ENCODE measurements at places on chromosomes 7 and 10.

DNA sequence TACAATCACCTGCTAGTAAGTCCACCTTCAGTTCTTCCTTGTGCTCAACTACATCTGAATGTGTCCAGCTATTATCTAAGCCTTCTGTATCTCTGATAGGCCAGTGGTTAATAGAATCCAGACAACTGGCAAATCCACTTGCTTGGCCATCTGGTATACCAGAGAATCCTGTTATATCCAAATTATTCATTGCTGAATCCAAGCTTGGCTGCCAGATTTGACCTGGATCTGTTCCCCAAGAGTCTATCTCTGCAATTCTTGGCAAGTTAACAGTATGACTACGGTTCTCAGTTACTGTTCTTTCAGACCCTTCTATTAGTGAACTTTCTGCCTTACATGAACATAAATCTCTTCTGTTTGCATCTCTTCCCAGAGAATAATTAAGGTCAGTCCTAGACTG is 154.6 kb upstream of the TARP start:
- no peak for DNase-seq

DNA sequence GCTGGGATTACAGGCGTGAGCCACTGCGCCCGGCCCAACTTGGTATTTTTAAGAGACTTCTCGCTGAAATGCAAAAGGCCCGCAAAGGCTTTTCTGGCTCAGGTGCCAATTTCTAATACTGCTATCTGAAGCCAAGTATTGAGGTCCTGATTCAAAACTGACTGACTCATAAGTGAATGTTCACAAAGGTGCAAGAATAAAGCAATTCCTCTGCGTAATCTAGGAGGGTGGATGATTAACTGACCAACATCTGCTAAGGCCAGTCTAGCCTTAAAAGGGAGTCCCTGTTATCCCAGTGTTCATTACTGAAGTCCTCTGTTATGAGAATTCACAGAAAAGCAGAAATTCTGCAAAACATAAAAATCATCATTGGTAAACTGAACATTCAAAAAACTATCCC is 111.4 kb downstream of the SRPK2 start:
- no peak for DNase-seq

- DNase-seq, result no peak
Measured at GRCh38 chr10:99528494-99529441, 4.0 kb upstream of the NKX2-3 start.

DNA sequence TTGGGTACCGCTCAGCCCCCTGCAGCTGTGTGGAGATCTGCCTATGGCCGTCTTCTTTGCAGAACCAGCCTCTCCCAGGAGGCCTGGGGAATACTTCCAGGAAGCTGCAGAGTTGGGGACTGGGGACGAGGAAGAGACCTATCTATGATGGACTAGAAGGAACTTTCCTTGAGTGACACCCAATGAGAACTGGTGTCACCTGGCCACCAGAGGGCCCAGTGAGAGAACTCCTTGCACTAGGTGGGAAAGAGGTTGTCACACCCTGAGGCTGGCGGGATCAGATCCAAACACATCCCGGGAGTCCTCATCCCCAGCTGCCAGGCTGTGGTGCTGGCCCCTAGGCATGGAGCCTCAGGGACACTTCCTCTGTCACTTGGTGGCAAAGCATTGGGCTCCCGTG is 4.9 kb upstream of the GRID2IP start:
- DNase-seq, result no peak

DNA sequence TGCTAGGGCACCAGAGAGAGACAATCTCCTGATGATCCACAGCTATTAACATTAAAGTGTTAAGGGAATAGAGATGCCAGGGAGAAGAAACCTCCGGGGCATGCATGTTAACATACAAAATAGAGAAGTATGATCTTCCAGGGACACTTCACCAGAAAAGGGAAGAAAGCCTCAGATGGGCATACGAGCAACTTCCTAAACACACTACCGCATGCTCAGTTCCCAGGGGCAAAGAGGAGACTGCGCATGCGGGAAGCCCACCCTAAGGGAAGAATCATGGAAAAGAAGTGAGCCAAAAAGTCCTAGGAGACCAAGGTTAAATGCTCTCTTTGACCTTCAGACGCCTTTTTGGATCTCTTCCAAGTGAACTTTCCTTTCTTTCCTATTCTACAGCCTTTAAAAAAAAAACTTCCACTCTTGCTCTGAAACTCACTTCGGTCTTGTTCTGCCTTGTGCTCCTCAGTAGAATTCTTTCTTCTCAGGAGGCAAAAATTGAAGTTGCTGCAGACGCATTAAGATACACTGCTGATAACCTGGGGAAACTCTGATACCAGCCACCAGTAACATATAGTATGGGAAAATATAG is 1211.3 kb downstream of the REEP3 start:
- peak; percentile 73 for DNase-seq

- no peak for DNase-seq
Measured at GRCh38 chr7:64849250-64849923, 53.7 kb upstream of the ZNF273 start.

DNA sequence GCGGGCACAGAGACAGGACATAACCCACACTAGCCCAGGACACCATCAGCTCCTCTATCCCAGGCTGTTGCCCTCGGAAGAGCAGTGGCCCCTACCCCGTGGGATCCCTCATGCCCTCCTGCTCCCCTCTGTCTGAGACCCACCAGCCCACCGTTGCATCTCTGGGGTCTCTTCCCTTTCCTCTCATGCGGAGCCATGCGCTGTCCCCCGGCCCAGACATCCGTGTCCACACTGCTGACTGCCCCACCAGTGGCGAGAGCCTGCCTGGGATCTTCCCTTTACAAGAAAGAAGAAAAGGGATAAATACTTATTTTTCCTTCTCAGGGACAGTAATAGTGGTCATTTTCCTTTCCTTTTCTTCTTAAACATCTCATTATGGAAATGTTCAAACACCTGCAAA is 115.4 kb downstream of the WDR37 start:
- DNase-seq, result no peak

GRCh38 chr10:131004276-131004675 is 307.2 kb downstream of the TCERG1L start:
- DNase-seq, result no peak

DNA sequence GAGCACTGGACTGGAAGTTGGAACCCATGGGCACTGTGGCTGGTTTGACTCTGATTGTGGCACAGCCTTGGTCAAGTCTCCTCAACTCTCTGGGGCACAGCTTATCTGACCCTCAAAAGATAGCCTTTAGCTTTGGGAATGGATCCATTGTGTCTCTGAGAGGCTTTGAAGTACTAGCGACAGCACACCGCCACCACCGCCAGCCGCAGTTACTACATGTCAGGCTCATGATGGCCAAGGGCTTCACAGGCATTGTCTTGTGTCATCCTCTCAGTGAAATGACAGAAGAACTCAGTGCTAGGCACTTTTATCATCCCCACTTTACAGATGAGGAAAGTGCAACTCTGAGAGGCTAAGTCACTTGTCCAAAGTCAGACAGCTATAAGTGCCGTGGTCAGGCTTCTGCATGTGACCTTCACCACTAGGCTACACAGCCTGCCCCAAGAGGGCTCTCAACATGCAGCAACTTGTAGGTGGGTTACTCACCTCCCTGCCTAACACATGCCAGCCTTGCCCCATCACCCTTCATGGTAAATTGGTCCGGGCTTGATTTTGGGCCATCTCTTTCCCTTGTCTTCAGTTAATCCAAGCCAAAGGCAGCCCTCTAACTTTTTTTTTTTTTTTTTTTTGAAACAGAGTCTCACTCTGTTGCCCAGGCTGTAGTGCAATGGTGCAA is 44.1 kb downstream of the C10orf105 start:
- no peak for DNase-seq

DNA sequence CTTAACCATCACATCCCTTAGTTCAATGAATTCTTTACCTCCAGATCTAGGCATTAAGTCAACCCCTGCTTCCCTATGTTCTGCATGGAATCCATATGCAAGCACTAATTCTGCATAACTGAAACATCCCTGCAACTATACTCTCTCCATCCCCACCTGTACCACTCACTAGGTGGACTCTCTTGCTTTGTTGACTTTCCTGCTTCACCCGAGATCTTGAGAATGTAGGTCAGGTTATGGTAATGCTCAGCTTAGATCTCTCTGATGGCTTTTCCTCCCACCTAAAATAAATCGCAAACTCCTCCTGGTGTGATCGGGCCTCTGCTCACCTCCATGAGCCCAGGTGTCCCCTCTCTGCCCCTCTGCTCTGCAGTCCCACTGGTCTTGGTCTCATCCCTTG is 92.4 kb upstream of the ADAM12 start:
- no peak for DNase-seq

DNA sequence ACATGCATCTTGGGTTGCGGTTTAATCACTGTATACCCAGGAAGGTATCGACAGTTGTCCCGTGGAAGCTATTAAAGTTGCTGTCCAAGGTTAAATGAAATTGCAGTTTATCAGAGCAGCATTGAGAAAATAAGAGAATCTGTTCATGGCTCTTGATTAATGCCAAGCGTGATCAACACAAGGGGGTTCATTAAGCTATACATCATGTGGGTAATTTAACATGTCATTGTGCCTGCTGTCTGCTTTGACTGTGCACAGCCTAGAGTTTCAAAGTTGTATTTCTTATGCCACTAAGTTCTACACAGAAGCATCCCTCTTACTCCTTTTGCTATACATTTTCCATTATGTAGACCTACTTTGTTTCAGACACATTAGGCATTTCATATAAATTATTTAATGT is 74.8 kb upstream of the SP8 start:
- no peak for DNase-seq

- no peak for DNase-seq
Measured at GRCh38 chr10:28949005-28950004, 272.0 kb downstream of the BAMBI start.

DNA sequence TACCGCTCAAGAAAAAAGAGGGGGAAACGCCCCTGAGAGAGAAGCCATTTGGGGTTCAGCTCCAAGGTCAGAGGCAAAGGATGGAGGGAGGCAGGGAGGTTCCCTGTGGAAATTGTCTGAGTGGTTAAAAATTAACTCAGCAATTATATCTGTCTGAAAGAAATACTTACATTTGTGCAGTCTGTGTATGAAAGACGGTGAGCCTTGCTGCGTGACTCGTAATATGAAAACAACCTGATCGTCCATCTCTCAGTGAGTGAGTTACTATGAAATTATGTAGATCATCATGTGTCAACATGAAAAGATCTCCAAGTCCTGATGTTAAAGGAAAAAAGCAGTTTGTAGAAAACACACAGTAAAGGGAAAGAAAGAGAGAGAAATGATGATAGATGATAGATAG is 67.2 kb upstream of the FAM204A start:
- no peak for DNase-seq

DNA sequence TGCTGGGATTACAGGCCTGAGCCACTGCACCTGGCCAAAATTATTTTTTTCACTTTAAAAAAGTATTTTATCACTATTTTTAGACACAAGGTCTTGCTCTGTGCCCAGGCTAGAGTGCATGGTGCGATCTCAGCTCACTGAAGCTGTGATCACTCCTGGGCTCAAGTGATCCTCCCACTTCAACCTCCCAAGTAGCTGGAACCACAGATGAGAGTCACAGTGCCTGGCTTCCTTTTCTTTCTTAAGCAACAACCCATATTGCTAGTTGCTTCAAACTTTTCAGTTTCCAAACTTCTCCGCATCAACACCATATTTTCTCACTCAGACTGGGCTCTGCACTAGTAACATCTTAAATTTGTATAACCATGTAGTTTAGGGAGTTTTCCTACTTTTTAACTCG is 9.5 kb upstream of the SMC3 start:
- no peak for DNase-seq

DNA sequence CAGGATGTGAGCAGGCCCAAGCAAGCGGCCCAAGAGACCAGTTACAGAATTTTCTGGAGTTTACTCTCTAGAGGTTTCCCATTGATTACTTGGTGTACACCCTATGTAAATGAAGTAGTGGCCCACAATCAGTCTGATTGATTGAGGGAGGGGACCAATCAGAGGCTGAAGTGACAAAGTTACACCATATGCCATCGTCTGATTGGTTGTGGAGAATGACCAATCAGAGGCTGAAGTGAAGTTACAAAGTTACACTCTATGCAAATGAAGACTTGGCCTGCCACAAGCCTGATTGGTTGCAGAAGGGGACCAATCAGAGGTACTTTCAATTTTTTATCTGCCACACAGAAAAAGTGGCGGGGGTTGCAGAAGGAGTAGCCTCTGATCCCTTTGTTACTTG is 83.7 kb downstream of the KIF20B start:
- peak; percentile 10 for DNase-seq

DNA sequence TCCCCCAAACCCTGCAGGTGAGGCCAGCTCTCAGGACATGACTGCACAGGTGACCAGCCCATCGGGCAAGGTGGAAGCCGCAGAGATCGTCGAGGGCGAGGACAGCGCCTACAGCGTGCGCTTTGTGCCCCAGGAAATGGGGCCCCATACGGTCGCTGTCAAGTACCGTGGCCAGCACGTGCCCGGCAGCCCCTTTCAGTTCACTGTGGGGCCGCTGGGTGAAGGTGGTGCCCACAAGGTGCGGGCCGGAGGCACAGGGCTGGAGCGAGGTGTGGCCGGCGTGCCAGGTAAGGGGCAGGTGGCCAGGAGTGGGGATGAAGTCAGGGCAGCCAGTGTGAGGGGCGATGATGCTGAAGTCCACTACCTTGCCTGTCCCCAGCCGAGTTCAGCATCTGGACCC is 8.3 kb upstream of the ATP6V1F start:
- no peak for DNase-seq

GRCh38 chr10:91335147-91335546 is 75.0 kb upstream of the HECTD2 start:
- no peak for DNase-seq

GRCh38 chr7:4029941-4030340 is 652.2 kb upstream of the FOXK1 start:
- DNase-seq, result no peak

- peak; percentile 28 for DNase-seq
Measured at GRCh38 chr7:70693686-70694433, 438.1 kb upstream of the GALNT17 start.

GRCh38 chr7:157136372-157136771 is 2.4 kb upstream of the UBE3C start:
- DNase-seq, result peak; percentile 65

GRCh38 chr10:25675615-25676014 is 258.4 kb upstream of the MYO3A start:
- DNase-seq, result no peak

- no peak for DNase-seq
Measured at GRCh38 chr10:4765428-4765827, 60.6 kb upstream of the AKR1E2 start.

- DNase-seq, result no peak
Measured at GRCh38 chr10:1954300-1954699, 217.0 kb upstream of the ADARB2 start.

- DNase-seq, result no peak
Measured at GRCh38 chr7:104469166-104469820, 140.9 kb downstream of the LHFPL3 start.

DNA sequence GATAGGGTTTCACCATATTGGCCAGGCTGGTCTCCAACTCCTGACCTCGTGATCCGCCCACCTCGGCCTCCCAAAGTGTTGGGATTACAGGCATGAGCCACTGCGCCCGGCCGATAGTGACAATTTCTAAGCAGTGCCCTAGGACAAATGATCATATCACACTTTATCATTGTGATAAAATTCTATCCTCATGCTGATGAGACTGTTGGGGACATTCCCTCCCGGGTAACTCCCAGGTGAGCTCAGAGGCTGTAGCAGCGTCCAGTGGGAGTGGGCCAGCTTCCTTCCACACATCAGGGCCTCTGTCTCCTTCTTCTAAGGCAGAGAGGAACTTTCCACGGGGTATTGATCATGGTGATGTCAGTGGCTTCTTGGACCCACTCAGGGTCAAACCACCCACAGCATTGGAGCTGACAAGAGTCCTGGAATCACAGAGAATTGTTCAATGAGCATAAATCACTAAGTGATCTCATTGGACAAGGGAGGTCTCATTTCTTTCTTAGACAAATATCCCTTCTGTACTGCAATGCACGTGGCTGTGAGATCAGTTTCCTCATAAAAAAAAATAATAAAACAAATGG is 256.1 kb downstream of the KLF6 start:
- DNase-seq, result no peak

GRCh38 chr7:107838024-107838601 is 35.1 kb upstream of the SLC26A3 start:
- no peak for DNase-seq
